SJSA1 (cell line): ENCODE measurements at places on chromosomes 2 and 18. TPM values are rescaled to one million over a fixed set of nuclear protein-coding genes. Genes with fewer than 3 reads are reported as not detected.

The SERPINB10 gene
- 1.7 TPM in 1 of 2 replicates, not detected in the other for total RNA-seq

The VIT gene
- 0.31 and 1.1 TPM in 2 replicates for total RNA-seq

The POLR1A gene
- 25.5 and 28.6 TPM in 2 replicates for total RNA-seq

The PRSS56 gene
- not detected in 2 replicates for total RNA-seq

The NCOA1 gene
- 8.4 and 14.5 TPM in 2 replicates for total RNA-seq

DNA sequence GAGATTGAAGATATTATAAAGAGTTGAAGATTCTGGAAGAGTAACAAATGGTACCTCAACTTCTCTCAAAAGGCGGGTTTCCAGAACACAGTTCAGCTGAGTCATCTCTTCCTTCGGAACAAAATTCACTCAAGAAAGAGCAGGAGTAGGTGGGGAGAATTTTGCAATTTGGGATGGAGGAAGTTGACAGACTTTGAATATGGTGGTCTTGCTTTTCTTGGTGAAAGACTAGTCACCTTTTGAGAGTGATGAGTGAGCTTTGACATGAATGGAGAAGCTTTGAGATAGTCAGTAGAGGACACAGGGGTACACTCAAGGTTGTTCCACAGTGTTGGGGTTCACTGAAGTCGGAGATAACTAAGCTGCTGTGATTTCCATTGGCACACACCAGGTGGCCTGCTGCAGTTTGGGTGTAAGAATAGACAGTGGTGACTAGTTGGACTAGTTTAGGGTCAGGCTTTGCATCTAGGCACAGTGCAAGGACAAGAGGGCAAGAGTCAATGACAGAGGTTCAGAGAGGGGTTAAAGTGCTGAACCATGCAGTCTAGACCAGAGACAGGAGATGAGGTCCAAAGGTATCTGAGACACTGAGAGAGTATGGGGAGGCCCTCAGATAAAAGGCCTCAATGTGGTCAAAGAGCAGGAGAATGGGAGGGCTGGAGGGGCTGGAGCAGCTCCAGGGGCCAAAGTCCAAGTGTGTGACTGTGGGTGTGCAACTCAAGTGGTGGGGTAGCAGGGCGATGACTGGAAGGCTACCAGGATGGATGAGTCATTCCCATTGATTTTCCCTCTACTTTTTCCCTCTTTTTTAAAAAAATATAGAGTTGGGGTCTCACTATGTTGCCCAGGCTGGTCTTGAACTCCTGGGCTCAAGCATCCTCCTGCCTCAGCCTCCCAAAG is 7.7 kb downstream of the CCL20 start:
- no peak for DNase-seq

DNA sequence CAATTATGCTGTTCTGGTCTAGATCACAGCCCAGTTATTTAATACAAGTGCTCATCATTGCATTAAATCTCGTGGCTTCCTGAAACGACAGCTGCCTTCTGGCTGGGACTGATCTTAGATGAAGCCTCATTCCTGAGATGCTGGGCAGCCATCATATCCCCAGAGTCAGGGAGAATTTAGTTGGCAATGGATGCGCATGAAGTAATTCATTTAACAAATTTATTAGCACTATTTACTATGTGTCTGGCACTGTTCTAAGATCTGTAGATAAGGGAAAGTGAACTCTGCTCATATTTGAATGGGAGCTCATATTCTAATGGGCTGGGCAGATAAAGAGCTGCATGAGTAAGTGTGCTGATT is 244.7 kb downstream of the KCNS3 start:
- no peak for DNase-seq

DNA sequence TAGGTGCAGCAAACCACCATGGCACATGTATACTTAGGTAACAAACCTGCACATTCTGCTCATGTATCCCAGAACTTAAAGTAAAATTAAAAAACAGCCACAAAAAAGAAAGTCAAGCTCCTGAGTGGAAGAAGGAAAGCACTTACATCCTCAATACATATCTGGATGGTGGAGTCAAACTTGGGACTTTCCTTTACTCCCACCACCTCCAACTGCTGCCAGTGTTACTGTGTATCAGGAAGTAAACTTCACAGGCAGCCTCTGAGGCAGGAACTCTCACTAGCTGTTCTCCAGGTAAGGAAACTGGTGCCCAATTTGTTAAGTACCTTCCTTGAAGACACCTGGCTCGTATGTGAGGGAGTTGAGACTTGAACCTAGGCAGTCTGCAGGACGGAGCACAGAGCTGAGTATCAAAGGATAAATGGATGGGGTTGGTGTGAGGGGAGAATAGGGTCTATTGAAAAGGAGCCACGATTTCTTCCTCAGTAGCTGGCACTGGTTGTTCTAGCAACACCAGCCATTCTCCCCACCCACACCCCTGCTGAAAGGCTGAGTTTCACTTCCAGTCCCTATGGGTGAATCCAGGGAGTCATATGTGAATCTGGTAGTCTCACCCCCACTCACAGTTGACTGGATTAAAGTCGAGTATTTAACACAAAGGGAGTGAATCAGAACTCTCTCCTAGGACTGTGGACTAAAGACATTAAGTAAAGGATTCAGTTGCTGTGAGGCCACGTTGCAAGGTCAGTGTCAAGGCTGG is 50.0 kb upstream of the GPR39 start:
- DNase-seq = no peak

DNA sequence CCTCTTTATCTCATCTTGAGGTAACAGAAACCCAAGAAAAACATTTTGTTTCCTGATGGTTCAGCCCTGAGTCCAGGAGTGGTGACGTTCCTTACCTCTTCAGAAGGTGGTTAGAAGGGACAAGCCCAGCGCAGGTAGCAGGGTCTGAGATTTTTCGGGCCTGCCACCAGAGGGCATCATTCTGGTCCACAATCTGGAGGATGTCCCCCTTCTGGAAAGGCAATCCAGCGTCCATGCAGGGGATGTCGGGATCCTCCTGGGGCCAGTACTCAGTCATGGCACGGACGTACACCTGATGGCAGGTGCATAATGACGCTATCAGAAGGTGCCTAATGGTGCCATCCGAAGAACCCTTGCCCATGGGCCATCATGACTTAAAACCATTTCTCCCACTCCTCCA is 17.7 kb downstream of the MPP4 start:
- DNase-seq = peak; percentile 21

- DNase-seq = no peak
Observed at GRCh38 chr2:62455957-62456692, 49.9 kb downstream of the TMEM17 start.

GRCh38 chr2:148238561-148238960 is 217.7 kb downstream of the MBD5 start:
- DNase-seq = no peak
